ENCODE measurements at places on chromosomes 13 and 19. TPM values are rescaled to one million over a fixed set of nuclear protein-coding genes. Genes with fewer than 3 reads are reported as not detected.

Gene HPN
- not detected for polyA plus RNA-seq

Gene MBD3L2
- polyA plus RNA-seq = not detected

Gene CEACAM16
- polyA plus RNA-seq = not detected

DNA sequence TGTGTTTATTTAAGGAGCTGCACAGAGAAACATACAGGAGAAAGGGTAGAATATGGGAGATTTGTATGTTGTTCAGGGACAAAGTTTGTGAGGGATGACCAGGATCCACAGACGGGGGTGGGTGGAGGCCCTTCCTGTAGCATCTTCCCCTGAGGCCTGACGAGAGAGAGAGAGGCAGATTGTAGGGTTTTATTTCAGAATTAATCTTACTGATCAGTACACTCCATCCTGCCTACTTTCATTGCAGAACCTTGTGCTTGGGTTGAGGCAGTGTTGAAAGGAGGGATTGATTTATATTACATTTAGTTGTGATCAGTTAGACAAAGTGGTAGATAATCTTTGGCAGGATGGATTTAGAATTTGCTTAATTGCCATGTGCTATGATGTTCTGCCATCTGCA is 39.6 kb downstream of the MTUS2 start:
- H3K27me3 ChIP-seq = no peaks in the 10 kb centered on the region
- no peaks in the 10 kb centered on the region for H3K36me3 ChIP-seq
- no peak overlapping the region for H3K4me3 ChIP-seq
- H3K4me1 ChIP-seq = no peaks in the 10 kb centered on the region
- no peak overlapping the region for H3K27ac ChIP-seq
- DNase-seq = no peak

DNA sequence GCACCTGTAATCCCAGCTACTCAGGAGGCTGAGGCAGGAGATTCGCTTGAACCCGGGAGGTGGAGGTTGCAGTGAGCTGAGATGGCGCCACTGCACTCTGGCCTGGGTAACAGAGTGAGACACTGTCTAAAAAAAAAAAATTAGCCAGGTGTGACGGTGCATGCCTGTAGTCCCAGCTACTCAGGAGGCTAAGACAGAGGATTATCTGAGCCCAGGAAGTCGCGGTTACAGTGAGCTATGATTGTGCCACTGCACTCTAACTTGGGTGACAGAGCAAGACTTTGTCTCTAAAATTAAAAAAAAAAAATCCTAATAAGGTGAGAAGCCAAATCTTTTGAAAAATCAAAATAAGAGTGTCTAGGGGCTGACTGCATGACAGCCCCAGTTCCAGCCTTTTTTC is 9.7 kb upstream of the CEBPA start:
- DNase-seq = no peak
- H3K36me3 ChIP-seq = no peaks in the 10 kb centered on the region
- no peaks in the 10 kb centered on the region for H3K4me1 ChIP-seq
- peaks cover 17% of the 10 kb centered on the region for H3K27me3 ChIP-seq
- H3K27ac ChIP-seq = no peak overlapping the region

- no peak overlapping the region for H3K4me3 ChIP-seq
- H3K36me3 ChIP-seq = peaks cover 8% of the 10 kb centered on the region
- no peak overlapping the region for H3K27ac ChIP-seq
These were observed 4.4 kb downstream of the PNPLA6 start for GRCh38 chr19:7539827-7540425.

DNA sequence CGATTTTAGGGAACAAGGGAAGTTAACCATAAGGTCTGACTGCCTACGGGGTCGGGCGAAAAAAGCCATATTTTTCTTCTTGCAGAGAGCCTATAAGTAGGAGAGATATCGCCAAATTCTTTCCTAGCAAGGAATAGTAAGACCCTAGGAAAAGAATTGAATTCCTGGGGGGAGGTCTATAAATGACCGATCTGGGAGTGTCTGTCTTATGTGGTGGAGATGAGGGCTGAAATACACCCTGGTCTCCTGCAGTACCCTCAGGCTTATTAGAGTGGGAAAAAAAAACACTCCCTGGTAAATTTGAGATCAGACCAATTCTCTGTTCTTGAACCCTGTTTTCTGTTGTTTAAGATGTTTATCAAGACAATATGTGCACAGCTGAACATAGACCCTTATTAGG is 447.5 kb upstream of the ATXN8OS start:
- no peaks in the 10 kb centered on the region for H3K4me1 ChIP-seq
- no peaks in the 10 kb centered on the region for H3K36me3 ChIP-seq
- H3K27me3 ChIP-seq = peaks cover 6% of the 10 kb centered on the region
- no peak overlapping the region for H3K4me3 ChIP-seq
- no peak overlapping the region for H3K27ac ChIP-seq
- DNase-seq = no peak

GRCh38 chr19:10295847-10296591 is 6.3 kb downstream of the ICAM5 start:
- peaks cover 43% of the 10 kb centered on the region for H3K27me3 ChIP-seq
- no peak for DNase-seq
- H3K27ac ChIP-seq = peak overlapping the region; percentile 90
- H3K4me1 ChIP-seq = peaks cover 35% of the 10 kb centered on the region
- H3K4me3 ChIP-seq = peak overlapping the region; percentile 91

- no peak overlapping the region for H3K4me3 ChIP-seq
- no peak for DNase-seq
- no peak overlapping the region for H3K27ac ChIP-seq
- no peaks in the 10 kb centered on the region for H3K36me3 ChIP-seq
- no peaks in the 10 kb centered on the region for H3K27me3 ChIP-seq
These were observed 275.8 kb upstream of the SOX1 start for GRCh38 chr13:111791131-111791530.

GRCh38 chr19:48154003-48154402 is 16.1 kb downstream of the LIG1 start:
- H3K27me3 ChIP-seq = no peaks in the 10 kb centered on the region
- no peak for DNase-seq
- H3K27ac ChIP-seq = no peak overlapping the region
- peaks cover 17% of the 10 kb centered on the region for H3K36me3 ChIP-seq
- H3K4me3 ChIP-seq = no peak overlapping the region
